ENCODE measurements at places on chromosomes 6 and 20.

DNA sequence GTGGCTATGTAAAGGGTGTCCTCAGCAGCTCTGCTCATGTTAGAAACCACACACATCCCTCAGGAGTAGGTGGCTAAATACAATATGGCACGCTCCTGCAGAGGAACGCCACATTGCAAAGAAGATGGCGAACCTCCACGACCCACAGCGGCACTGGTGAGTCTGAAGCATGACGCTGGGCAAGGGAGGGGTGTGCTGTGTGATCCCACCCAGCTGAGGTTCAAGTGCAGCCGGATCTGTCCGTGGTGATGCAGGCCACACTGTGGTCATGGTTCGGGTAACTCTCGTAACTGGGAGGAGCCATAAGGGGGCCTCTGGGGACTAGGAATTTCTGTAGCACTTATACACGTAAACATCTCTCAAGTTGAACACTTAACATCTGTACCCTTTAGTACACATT is 23.4 kb upstream of the APMAP start:
- no peak for DNase-seq

GRCh38 chr6:26304797-26305640 is 60.0 kb upstream of the BTN3A2 start:
- peak; percentile 85 for DNase-seq

GRCh38 chr6:444653-445275 is 53.2 kb downstream of the IRF4 start:
- no peak for DNase-seq

DNA sequence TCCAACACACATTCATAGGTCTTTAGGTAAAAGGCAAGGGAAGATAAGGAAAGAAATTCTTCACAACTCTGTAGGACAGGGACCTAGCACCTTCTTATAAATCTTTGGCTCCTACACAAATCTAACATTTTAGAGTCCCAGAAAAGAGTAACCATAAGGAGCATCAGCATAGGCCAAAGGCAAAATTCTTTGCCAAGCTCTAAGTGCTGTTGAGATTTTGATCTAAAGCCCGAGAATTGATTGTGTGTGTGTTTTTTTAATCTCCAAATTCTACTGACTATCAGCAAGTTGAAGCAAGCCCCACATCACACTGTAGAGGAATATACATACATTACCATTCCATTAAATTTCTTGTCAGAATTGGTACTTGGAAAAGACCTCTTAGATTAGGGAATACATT is 233.6 kb downstream of the BTBD9 start:
- DNase-seq = no peak

GRCh38 chr20:44856442-44856841 is 29.1 kb upstream of the YWHAB start:
- no peak for DNase-seq

DNA sequence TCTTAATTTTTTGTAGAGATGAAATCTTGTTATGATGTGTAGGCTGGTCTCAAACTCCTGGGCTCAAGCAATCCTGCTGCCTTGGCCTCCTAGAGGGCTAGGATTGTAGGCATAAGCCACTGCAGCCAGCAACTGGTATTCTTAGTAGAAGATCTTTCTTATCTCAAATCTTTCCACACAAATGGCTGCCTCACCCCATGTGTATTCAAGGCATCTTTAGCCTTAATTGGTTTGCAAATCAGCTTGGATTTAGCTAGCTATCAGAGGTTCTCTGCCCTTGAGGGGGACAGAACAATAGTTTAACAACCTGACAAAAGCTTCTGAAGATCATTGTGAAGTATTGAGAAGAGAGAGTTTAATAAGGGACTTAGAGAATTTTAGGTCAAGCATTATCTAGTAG is 17.9 kb upstream of the ABRACL start:
- DNase-seq = no peak

DNA sequence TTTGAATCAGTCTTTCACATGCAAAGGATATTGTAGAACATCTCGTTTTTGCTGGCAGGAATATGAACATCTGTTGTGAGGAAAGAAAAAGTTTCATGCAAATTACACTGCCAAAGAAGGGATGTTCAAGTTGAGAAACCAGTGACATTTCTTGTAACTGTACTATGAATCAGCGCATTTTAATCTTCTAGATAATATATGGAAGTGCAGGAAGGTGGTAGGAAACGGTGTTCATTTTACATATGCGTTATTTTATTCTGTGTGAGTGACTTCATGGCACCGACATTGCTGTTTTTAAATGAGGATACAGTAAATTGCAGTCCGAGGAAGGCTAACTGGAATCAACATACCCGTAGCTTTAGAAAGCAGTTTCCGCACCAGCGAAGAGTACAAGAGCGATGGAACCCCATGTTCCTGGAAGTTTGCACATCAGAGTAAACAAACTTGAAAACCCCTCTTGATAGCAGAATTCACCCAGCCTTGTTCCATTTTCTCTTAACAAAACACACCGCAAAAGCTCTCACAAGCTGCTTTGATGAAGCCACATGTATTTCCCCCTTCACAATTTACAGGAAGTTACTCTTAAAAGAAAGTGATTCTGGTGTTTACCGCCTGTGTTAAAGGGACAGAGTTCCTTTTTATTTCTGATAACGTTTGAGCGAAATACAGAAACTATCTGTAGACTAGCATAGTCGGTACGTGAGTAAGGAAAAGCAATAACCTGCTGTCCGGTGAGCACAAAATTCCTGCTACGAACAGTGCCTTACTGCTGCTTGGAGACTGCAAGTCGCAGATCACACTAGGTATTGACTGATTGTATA is 11.5 kb downstream of the PRDM1 start:
- DNase-seq = peak; percentile 77

DNA sequence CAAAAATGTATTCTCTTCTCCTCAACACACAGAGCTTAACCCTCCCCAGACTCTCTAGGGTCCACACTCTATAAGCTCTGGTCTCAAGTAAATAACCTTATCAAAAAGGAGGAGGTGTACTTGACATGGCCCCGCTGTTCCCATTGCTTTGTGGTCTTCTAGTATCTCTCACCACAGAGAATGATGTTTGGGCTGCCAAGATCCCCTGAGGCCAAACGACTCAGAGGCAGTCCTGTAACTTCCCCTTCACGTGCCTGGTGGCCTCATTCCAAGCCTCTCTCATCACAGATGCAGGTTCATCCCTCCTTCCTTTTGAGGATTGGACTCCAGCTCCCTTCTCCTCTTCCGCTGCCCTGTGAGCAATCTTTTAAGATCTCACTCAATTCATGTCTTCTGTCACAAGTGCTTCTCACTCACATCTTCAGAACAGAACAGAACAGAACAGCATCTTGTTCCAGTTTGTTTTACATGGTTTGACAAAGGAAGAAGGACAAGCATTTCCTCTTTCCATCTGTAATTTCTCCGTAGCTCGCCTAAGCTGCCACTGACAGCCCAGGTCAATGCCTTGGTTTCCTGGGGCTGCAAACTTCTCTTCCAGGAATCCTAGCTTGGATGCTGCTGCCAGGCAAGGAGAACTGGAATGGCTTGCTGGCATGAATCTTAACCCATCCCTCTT is 541.5 kb downstream of the CD83 start:
- peak; percentile 96 for DNase-seq

DNA sequence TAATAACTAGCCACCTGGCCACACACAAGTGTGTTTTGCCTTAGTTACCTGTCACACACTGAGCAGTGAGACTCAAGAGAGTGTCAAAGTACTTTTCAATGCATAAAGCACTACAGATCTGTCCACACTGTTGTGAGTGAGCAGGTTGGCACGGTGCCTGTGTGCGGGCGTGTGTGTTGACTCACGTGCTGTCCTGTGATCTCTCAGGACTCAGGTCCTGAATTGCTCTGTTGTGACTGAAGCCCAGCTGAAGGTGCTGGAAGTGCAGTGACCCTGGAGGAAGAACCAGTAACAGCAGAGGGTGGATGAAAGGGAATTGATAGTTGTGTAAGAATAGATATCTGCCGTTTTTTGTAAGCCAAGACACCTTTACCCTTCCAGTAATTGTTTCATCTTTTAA is 18.3 kb downstream of the SLC16A10 start:
- DNase-seq = peak; percentile 8

DNA sequence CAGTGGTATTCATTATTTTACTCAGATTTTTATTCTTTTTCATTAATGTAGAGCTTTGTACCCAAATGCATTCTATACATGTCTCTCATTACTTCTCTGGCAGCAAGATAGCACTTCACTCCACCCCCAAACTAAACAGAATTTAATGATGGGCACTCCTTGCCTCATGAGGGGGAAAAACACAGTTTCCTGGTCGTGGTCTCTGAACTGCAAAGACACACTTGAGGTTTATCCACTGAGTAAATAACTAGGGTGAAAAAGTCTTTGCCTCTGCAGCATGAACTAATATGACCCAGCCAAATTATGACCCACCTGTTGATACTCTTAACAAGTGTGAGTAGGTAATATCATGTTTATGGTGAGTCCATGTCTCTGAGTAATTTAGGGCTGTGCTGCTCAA is 785.2 kb upstream of the FLRT3 start:
- DNase-seq = no peak

- no peak for DNase-seq
These were observed 75.3 kb downstream of the ELOVL2 start for GRCh38 chr6:10968776-10969175.

GRCh38 chr6:116017546-116018295 is 43.0 kb downstream of the FRK start:
- no peak for DNase-seq

DNA sequence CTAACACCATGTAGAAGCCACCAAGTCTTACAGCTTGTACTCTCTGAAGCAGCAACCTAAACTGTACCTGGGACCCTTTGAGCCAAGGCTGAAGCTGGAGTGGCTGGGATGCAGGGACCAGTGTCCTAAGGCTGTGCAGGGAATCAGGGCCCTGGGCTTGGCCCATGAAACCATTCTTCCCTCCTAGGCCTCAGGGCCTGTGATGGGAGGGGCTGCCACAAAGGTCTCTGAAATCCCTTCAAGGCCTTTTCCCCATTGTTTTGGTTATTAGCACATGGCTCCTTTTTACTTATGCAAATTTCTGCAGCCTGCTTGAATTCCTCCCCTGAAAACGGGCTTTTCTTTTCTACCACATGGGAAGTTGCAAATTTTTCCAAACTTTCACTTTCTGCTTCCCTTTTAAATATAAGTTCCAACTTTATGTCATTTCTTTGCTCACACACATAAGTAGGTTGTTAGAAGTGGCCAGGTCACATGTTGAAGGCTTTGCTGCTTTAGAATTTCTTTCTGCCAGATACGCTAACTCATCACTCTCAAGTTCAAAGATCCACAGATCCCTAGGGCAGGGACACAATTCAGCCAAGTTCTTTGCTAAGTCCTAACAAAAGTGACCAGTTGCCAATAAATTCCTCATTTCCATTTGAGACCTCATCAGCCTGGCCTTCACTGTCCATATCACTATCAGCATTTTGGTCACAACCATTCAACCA is 28.2 kb upstream of the ATXN1 start:
- no peak for DNase-seq

- no peak for DNase-seq
These were observed 639 bp upstream of the ZNF335 start for GRCh38 chr20:45972500-45973183.

- DNase-seq = no peak
These were observed 53.4 kb downstream of the TRAF3IP2 start for GRCh38 chr6:111552241-111552744.

Data from NB4 (cell line).